Calu3 (cell line): ENCODE measurements at places on chromosomes 1 and 21.

GRCh38 chr1:169072945-169073725, 33.4 kb upstream of the ATP1B1 start:
- no peak overlapping the region for H3K4me3 ChIP-seq
- peaks cover 13% of the 10 kb centered on the region for H3K4me1 ChIP-seq
- no peak overlapping the region for H3K27ac ChIP-seq
- no peaks in the 10 kb centered on the region for H3K27me3 ChIP-seq
- no peaks in the 10 kb centered on the region for H3K36me3 ChIP-seq

DNA sequence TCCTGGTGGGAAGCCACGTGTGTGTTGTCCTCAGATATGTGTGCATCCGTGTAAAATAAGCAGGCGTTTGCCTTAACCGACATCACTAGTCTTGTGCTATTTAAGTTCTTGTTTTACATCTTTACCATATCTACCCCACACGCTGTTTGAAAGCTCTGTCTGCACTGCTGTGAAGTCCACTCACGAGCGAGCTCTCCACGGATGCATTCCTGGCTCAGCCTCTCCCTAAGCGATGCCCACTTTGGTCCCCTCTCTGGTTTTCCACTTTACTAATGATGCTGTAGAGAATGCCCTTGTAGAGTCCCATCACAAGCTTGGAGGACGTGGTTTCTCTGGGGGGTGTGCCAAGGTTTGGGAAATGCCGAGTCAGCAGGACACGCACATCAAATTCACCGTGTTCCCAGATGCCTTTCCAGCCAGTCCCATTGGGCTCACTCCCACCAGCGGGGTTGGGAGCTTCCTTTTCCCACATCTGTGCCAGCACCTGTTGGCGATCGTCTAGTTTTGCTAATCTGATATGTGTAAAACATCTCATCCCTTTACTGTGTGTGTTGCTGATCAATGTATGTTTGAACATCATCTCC, 43.8 kb downstream of the ACTL8 start:
- H3K27me3 ChIP-seq, result peaks cover 83% of the 10 kb centered on the region
- H3K36me3 ChIP-seq, result no peaks in the 10 kb centered on the region
- no peak for DNase-seq
- no peaks in the 10 kb centered on the region for H3K4me1 ChIP-seq
- no peak overlapping the region for H3K27ac ChIP-seq

GRCh38 chr1:207740207-207740606, 11.6 kb upstream of the CD46 start:
- no peak overlapping the region for H3K27ac ChIP-seq
- H3K4me1 ChIP-seq, result peaks cover 40% of the 10 kb centered on the region
- no peak for DNase-seq
- no peak overlapping the region for H3K4me3 ChIP-seq
- no peaks in the 10 kb centered on the region for H3K36me3 ChIP-seq
- H3K27me3 ChIP-seq, result no peaks in the 10 kb centered on the region

DNA sequence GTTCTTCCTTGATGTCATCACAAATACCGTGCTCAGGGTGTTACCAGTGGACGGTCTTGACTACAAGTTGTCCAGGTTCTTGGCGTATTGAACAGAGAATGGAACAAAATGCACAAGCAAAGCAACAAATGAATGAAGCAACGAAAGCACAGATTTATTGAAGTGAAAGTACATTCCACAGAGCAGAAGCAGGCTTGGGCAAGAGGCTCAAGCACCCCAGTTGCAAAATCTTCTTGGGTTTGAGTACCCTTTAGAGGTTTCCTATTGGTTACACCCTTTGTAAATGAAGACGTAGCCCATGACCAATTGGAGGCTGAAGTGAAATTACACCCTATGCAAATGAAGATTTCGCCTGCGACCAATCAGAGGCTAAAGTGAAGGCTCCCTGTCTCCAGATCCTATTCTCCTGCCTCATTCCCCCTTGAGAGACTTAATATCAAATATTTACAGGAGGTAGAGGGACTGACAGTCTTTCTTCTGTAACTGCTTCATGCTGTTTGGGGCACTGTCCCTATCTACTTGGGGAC, 38.3 kb downstream of the YY1AP1 start:
- peaks cover 41% of the 10 kb centered on the region for H3K4me1 ChIP-seq
- H3K4me3 ChIP-seq, result no peak overlapping the region

DNA sequence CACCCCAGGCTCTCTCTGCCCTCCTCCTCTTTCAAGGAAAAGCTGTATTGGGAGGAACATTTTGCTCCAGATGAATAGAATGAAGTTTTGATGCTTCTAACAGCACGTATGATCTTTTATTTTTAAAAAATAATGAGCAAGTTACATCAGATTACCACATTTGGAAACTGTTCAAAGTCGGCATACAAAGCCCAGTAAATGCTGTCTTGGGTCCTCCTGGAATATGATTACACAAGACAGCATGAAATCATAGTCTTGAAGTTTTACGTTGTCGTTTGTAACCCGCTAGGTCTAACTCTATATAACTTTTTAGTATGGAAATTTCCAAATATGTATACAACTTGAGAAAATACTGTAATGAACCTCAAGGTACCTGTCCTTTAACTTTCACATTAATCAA, 385.6 kb downstream of the HLX start:
- DNase-seq, result no peak
- H3K27me3 ChIP-seq, result peaks cover 19% of the 10 kb centered on the region
- no peaks in the 10 kb centered on the region for H3K36me3 ChIP-seq
- H3K4me3 ChIP-seq, result no peak overlapping the region

GRCh38 chr21:46051379-46051770, 46.5 kb upstream of the COL6A2 start:
- DNase-seq, result no peak
- no peak overlapping the region for H3K27ac ChIP-seq
- H3K4me1 ChIP-seq, result no peaks in the 10 kb centered on the region
- no peaks in the 10 kb centered on the region for H3K36me3 ChIP-seq
